ENCODE measurements at places on chromosomes 16 and 17.

GRCh38 chr16:12043953-12044352 is 67.4 kb downstream of the SNX29 start:
- DNase-seq, result no peak

GRCh38 chr17:75767881-75768280 is 2.9 kb upstream of the GALK1 start:
- no peak for DNase-seq

DNA sequence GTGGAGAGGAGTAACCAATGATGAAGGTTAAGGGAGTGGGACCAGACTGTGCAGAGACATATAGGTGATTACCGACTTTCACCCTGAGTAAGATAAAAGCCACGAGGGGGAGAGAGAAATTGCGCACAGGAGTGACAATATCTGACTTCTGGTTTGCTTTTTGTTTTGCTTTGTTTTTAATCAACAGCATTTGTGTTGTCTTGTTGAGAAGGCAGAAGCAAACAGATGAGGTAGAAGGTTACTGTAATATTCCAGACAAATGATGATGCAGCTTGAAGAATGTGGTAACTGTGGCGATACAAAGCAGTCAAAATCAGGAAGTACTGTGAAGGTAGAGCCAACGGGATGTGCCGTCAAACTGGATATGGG is 7.5 kb downstream of the PELP1 start:
- no peak for DNase-seq

DNA sequence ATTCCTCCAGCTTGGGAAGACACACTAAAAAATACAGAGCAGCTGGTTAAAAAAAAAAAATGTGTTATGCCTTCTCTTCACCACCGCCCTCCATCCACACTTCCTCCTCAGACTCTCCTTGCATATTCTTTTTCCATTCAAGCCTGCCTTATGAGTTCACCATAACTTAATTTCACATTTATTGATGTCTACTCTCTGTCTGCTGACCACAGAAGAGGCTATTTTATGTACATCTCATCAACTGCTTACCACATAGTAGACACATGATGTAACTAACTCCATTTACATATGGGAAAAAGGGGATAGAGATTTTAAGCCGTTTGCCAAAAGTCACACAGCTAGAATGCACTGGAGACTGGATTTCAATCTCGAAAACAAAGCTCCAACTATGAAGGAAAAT is 409.8 kb downstream of the CDH11 start:
- DNase-seq, result no peak

DNA sequence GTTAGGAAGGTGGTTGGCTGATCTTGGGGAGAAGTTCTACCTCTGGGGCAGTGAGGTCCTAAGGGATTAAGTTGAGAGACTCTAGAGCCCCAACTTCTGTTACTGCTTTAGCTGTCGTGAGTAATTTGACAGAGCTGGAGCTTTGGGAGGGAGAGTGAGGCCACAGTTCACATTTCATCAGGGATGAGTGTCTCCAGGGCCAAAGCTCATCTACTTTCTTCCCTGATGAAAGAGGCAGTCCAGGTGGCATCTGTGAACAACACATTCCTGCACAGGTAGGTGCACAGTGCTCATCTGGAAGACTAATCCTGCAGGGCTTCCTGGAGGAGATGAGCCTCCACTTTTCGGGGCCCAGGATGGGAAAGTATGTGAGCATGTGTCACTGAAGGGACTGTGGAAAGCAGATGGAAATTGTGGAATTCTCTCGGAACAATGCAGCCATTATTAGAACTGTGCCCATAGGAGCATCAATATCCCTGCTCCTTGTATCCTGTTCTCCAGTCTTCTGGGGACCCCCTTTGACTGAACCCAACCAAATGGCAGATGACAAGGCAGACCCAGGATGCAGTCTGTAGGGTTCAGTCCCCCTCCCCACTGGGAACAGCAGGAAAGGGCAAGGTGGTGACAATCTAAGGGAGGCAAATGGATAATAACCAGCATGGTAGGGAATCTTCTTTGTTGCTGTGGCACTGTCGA is 9.0 kb downstream of the DYNLL2 start:
- no peak for DNase-seq

DNA sequence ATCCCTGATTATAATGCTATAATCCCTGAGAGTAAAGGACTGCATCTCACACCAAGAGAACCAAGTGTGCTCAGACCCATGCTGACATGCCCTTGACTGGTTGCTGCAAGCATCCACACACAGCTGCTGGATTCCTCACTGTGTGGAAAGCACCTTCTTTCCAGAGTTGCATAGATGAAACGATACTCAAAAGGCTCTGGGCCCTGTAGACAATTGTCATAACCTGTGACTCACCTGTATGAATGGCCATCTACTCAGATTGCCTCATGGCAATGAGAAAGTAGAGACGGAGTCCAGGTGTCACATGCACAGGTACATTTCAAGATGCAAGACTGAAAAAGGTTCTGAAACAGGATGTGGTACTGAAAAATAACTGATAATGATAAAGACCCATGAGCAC is 58.1 kb downstream of the MPHOSPH6 start:
- no peak for DNase-seq

GRCh38 chr16:30903002-30903401 is 6.6 kb downstream of the CTF1 start:
- DNase-seq, result peak; percentile 40

- peak; percentile 58 for DNase-seq
Observed at GRCh38 chr17:76382351-76382802, 2.0 kb upstream of the SPHK1 start.

DNA sequence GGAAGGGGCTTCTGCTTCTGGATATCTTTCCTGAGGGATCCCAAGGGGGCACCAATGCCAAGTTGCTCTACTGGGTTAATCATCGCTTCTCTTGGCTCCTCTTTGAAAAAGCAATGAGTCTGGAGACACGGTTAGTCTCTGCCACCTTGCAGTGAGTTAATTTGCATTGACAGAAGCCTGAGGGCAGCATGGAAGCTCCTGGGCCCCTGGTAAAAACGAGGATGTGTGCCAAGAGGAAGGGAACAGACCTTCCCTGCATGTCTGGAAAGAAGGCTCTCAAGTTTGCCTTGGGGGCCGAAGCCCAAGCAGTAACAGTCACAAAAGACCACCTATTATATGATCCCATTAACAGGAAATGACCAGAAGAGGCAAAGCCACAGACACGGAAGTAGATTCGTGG is 86.7 kb downstream of the IRX5 start:
- DNase-seq, result no peak

- DNase-seq, result no peak
Observed at GRCh38 chr17:79185671-79186070, 111.0 kb downstream of the ENGASE start.

- no peak for DNase-seq
Observed at GRCh38 chr16:84502581-84502980, 1.9 kb downstream of the MEAK7 start.

- peak; percentile 66 for DNase-seq
Observed at GRCh38 chr17:45231481-45232116, 9.9 kb downstream of the FMNL1 start.

GRCh38 chr16:67647111-67647651 is 2.2 kb downstream of the CARMIL2 start:
- no peak for DNase-seq

- DNase-seq, result no peak
Observed at GRCh38 chr17:66322764-66323163, 20.4 kb downstream of the PRKCA start.

- DNase-seq, result no peak
Observed at GRCh38 chr17:35171834-35172233, 22.4 kb downstream of the SLC35G3 start.

GRCh38 chr17:36856222-36856621 is 81.1 kb upstream of the LHX1 start:
- DNase-seq, result no peak

- DNase-seq, result no peak
Observed at GRCh38 chr16:27199235-27199586, 4.1 kb upstream of the KDM8 start.

- no peak for DNase-seq
Observed at GRCh38 chr16:89102481-89103073, 8.9 kb downstream of the ACSF3 start.

DNA sequence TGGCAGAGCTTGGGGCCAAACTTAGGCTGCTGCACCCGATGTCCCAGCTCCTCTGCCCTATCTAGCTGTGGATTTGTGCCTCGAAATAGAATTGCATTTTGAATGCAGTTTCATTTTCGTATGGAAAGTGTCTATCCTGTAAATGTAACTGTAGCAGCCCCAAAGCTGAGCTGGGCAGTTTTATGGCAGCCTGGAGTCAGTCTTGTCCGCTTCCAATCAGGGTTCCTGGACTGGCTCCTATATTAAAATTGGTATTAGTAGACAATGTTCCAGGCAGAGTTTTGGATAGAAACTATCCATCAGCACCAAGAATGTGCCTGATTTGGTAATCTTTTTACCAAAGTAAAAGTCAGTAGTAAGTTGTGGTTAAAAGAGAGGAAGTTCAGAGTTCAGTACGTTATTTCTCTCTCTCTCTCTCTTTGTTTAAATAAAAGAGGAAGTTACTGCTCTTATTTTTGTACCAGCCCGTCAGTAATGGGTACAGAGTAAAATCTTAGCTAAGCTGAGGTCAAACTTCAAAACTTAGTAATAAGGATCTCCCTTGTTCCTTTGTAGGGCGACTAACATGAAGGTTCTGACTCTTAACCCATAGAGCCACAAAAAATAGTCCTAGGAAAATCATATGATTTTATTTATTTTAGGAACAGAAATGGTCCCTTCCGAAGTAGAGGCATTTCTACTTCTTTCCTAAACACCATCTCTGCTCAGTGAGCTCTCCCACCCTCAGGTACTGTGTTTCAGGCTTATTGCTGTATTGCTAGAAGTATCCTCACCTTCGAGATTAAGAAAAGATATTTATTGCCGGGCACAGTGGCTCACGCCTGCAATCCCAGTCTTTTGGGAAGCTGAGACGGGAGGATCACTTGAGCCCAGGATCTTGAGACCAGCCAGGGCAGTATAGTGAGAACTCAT is 28.0 kb downstream of the PRKCB start:
- DNase-seq, result no peak

- no peak for DNase-seq
Observed at GRCh38 chr17:40810494-40810893, 10.7 kb upstream of the KRT28 start.

DNA sequence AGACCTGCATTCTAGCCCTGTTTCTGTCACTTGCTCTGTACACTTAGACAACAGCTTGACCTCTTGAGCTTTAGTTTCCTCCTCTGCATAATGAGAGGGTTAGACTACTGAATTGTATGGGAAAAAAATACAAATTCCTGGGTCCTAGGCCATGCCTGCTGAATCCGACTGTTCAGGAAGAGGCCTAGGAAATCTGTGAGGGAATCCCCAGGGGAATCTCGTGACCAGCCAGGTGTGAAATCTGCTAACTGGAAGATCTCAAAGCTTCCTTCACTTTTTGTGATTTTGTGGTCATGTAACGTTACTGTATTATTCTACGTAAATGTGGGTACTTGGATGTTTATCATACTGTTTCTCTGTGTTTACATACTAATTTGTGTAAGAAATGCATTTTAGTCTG is 58.2 kb downstream of the CYLD start:
- no peak for DNase-seq

DNA sequence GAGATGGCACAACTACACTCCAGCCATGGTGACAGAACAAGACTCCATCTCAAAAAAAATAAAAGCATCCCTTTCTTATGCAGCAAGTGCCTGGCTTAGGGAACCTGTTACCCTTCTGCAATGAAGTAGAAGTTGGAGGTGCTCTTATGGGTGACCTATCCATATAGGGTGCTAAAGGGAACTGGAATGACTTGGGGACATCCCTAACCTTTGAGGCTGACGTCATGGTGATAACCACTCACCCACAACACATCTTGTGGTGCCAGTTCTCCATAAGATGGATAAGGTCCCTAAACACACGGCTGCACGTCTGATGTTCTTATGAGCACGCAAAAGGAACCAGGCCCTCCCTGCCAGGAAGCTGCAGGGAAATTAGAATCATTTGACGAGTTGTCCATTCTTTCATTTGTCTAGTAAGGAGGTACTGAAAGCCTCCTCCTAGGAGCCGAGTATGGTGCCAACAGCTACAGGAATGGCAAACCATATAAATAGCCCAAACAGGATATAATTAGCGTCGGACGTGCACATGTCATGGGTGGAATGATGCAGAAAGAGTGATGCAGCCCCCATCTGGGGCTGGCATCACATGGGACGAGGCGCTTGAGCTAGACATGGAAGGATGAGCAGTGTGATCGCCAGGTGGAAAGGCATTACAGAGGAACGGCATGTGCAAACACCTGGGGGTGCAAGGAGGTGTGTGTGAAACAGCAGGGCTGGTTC is 52.5 kb downstream of the ARHGAP27 start:
- no peak for DNase-seq

DNA sequence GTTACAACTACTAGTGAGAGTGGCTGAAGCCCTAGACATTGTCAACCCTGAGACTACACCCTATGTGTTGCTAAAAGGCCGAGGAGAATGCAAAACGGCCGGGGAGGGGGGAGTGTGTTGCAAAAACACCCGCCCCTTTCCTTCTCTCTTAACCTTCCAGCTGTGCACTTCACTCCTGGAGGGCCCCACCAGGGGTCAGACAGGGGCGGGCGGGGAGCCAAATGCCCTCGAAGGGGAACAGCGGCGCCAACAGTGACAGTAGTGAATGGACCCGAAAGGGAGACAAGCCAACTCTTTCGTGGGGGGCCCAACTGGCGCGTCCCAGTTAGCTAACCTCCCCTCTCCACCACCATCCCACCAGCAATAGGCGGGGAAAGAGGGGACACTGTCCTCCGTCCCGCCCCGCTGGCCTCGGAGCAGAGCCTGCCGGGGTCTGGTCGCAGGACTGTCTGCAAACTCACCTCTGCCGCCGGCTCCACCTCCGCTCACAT is 352 bp downstream of the MARF1 start:
- peak; percentile 87 for DNase-seq

DNA sequence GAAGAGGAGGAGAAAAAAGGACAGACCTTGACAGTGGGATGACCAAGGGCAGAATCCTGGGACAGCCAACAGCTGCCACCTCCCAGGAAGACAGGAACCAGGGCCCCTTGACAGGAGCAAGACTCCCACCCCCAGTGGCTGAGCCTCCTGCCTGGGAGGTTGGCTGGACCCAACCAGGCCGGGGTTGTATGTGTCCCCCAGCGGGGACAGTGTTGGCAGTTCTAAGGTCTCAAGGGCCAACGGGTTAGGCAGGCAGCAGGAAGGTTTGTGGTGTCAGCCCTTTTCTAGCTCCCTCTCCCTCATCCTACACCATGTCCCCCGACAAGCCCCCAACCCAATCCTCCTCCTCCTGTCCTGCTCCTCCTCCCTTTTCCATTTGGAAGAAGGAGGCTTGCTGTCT is 126.2 kb downstream of the MRM1 start:
- DNase-seq, result no peak

DNA sequence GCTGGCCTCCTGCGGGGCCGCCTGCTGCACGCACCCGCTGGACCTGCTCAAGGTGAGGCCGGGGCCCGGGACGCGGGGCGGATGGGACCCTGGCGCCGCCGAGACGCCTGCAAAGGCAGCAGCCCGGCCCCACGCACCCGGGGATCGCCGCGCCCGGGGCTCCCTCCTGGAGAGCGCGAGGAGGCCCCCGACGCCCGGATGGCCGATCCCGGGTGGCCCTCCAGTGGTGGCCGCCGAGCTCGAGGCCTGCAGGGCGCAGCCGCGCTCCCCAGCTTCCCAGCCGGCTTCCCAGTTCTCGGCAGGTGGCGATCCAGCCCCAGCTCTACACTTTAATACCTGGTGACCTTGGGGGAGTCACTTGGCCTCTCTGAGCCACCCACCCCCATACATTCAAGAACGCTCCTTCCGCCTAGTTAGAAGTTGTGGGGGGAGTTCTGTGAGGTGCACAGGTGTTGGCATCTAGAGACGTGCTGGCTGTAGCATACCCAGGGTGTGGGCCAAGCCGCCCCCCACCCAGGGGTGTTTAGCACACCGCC is 452 bp downstream of the SLC25A10 start:
- DNase-seq, result no peak

GRCh38 chr16:4990415-4990814 is 32.3 kb downstream of the SEC14L5 start:
- no peak for DNase-seq

GRCh38 chr16:47018223-47018891 is 44.9 kb upstream of the DNAJA2 start:
- DNase-seq, result peak; percentile 46
